ENCODE measurements at places on chromosomes 4 and X.

DNA sequence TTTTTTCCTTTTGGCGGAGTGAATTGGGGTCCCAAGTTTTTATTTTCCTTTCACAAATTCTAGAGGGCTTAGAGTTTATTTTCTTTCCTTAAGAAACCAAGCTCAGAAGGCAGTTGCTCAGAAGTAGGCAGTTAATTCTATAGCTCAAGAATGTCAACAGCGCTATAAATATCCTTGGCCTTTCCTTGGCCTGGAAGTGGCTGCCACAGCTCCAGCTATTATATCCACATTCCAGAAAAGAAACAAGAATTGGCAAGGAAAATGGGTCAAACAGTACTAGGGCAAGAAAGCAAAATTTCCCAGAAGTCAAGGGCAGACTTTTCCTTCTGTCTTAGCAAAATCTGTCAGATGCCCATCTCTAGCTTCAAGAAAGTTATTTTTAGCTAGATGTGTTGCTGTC is 31.0 kb downstream of the SLC10A6 start:
- H3K27ac ChIP-seq, result no peak overlapping the region
- H3K27me3 ChIP-seq, result no peaks in the 10 kb centered on the region
- no peaks in the 10 kb centered on the region for H3K36me3 ChIP-seq
- H3K4me3 ChIP-seq, result no peak overlapping the region

DNA sequence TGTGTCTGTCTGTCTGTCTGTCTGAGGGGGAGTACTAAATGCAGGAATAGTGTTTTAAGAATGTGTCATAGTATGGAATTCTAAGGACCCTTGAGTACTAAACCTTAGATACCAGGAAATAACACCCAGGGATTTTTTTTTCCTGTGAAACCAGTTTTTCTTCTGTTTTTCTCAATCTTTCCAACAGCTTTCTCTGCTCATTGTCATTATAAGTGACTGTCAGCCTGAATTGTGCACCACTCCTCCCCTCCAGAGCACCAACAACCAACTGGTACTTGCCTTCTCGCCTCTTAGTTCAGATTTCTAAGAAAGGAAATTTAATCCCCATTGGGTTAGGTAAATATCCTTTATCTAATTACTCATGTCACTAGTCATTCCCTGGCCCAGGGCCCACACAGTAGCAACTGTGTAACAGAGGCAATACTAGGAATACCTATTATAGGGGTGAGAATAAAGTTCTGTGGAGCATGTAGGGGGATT is 320.6 kb downstream of the ADGRL3 start:
- H3K27ac ChIP-seq, result no peak overlapping the region
- no peak overlapping the region for H3K4me3 ChIP-seq
- no peaks in the 10 kb centered on the region for H3K4me1 ChIP-seq
- no peaks in the 10 kb centered on the region for H3K36me3 ChIP-seq

DNA sequence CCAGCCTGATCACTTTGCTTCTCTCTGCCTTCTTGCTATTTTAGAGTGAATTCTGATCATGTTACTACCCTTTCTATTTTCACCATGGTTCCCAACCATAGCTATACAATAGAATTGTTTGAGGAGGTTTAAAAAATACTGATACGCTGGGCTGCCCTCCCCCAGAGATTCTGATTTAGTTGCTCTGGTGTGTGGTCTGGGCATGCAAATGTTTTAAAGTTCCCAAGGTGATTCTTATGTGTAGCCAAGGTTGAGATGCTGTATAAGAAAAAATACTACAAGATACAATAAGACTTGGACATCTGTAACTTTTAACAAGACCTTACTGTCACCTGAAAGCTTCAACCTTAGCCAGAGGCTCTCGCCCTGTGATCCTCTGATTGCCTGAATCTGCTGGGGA is 22.2 kb upstream of the INTS6L start:
- H3K36me3 ChIP-seq, result no peaks in the 10 kb centered on the region
- no peak for DNase-seq
- H3K27me3 ChIP-seq, result no peaks in the 10 kb centered on the region
- H3K4me1 ChIP-seq, result no peaks in the 10 kb centered on the region
- H3K4me3 ChIP-seq, result no peak overlapping the region

DNA sequence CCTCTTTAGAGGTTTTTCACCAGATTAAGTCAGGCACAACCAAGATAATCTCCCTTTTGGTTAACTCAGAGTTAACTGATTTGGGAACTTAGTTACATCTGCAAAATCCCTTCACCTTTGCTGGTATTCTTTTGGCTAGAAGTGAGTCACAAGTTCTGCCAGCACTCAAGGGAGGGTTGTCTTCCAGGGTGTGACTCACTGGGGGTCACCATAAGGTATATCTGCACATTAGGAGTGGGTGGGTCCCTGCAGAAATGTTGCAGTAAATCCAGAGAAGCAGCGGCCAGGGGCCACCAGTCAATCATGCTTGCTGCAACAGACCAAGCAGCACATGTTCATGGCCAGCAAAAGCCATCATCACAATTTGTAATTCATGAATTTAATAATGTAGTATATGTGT is 59.8 kb upstream of the MAML3 start:
- H3K27me3 ChIP-seq, result peaks cover 20% of the 10 kb centered on the region
- no peak overlapping the region for H3K27ac ChIP-seq
- H3K4me1 ChIP-seq, result peaks cover 7% of the 10 kb centered on the region
- H3K4me3 ChIP-seq, result no peak overlapping the region
- H3K36me3 ChIP-seq, result no peaks in the 10 kb centered on the region

- H3K27ac ChIP-seq, result no peak overlapping the region
- no peaks in the 10 kb centered on the region for H3K27me3 ChIP-seq
- peaks cover 22% of the 10 kb centered on the region for H3K36me3 ChIP-seq
- H3K4me1 ChIP-seq, result peaks cover 16% of the 10 kb centered on the region
- no peak overlapping the region for H3K4me3 ChIP-seq
Observed at GRCh38 chrX:48530736-48531135, 8.8 kb upstream of the TBC1D25 start.

DNA sequence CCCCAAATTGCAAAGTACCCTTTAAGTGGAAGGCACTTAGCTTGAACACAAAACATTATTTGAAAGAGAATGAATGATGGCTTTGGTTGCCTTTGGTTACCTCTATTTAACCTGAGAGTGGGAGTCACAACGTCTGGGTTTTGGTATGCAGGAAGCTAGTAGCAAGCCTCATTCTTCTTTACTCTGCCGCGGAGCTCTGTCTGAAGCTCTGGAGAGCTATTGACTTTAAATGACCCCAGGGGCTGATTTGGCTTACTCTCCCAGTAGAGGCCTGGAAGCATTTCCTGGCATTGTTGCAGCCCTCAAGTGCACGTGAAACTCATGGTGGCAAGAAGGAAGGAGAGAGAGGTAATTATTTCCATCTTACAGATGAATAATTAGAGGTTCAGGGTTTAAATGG is 81.8 kb upstream of the MAGEA4 start:
- no peaks in the 10 kb centered on the region for H3K4me1 ChIP-seq
- no peak overlapping the region for H3K27ac ChIP-seq
- H3K4me3 ChIP-seq, result no peak overlapping the region

GRCh38 chr4:87849612-87850011 is 16.8 kb downstream of the MEPE start:
- no peak overlapping the region for H3K27ac ChIP-seq
- H3K4me3 ChIP-seq, result no peak overlapping the region
- peaks cover 7% of the 10 kb centered on the region for H3K4me1 ChIP-seq
- peaks cover 34% of the 10 kb centered on the region for H3K27me3 ChIP-seq
- no peaks in the 10 kb centered on the region for H3K36me3 ChIP-seq
- no peak for DNase-seq

DNA sequence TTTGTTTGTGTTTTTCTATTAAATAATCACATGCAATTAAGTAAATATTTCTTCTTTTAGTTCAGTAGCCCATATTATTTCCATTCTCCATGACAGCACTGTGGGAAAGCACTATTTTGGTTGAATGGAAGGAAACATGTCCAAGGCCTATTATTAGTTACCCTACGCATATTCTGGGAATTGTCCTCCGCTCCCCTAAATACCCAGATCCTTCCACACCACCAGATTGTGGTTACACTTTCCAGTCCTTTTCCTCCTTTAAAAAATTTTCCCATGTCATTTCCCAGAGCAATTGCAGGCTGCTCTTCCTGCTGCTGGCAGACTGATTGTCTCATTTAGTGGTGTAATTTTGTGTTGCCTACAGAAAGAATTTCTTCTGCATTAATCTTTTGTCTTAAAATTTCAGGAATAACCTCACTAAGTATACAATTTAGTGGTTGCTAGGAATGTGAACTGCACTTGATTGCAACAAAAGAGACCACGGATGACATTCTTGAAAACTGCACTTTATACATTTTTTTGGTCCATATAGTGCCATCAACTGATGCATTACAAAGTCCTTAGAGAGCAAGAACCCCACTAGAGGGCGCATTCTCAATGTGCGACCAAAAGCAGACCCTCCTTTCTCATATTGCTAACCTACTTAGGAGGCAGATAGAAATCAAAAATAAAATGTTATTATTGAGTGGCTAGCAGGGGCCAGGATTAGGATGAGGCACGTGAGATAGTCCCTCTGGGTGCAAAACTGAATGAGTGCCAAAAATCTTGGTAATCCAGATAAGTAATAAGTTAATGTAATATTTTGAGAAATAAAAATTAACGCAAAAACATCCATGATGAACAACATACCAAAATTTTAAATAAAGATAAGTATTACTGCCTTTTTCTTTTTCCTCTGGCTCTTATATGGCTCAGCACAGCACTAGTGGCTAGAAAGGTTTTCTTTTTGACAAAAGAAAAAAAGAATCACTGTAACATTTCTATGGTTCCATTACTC is 98.8 kb upstream of the IQCM start:
- no peak overlapping the region for H3K27ac ChIP-seq
- H3K27me3 ChIP-seq, result no peaks in the 10 kb centered on the region
- no peaks in the 10 kb centered on the region for H3K4me1 ChIP-seq
- no peaks in the 10 kb centered on the region for H3K36me3 ChIP-seq
- H3K4me3 ChIP-seq, result no peak overlapping the region

DNA sequence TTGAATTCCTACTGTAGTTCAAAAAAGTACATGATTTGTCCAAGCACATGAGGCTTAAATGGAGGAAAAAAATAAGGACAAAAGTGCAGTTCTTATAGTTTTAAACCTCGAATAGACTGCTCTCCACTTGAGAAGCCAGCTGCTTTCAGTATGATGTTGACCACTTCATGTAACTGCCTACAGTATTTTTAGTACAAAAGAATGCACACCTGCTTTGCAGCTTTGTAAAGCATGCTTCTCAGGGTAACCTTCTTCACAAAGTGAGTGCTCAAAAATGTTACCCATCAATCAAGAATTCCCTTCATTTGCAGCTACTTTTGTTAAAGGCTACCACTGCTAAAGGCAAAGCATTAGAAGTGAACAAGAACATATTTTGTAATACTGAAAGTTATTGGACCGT is 83.4 kb upstream of the FAM47B start:
- H3K4me3 ChIP-seq, result no peak overlapping the region
- no peak overlapping the region for H3K27ac ChIP-seq
- H3K36me3 ChIP-seq, result no peaks in the 10 kb centered on the region
- no peaks in the 10 kb centered on the region for H3K27me3 ChIP-seq

DNA sequence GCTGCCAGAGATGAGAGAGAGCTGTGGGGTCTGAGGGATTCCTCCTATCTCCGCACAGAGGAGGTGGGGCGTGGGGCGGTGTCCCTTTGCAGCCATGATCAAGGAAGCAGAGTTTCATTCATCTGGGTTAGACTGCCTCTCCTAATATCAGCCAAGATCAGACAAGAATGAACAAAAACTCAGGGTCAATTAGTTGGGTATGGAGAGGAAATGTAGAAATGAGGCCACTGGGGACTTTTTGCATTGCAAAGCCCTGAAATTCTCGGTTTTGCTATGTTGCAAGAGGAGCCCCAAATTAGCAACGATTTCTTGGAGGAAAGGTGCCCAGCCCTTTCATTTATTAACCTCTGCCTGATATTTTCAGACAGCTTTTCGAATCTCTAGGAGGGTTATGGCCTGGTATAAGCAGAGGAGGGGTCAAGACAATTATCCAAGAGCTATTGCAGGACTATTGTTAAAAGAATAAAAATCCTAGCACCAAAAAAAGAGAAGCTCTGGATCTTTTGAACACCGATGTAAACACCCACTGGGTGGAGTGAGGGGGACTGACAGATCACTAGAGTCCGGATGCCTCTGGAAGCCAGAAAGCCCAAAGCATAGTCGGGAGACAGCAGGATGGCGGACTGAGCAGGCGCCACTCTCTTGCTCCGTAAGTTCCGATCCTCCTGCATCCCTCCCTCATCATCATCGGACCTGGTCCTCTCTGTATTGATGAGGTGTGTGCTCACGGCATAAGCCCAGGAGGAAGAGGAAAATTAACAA is 34.4 kb upstream of the ACSL1 start:
- H3K4me1 ChIP-seq, result no peaks in the 10 kb centered on the region
- no peaks in the 10 kb centered on the region for H3K36me3 ChIP-seq
- no peak overlapping the region for H3K4me3 ChIP-seq
- H3K27ac ChIP-seq, result no peak overlapping the region
- H3K27me3 ChIP-seq, result peaks cover 41% of the 10 kb centered on the region

GRCh38 chrX:23731951-23732350 is 11.1 kb downstream of the ACOT9 start:
- peaks cover 21% of the 10 kb centered on the region for H3K36me3 ChIP-seq
- H3K4me3 ChIP-seq, result no peak overlapping the region
- no peaks in the 10 kb centered on the region for H3K27me3 ChIP-seq

GRCh38 chrX:40068048-40068447 is 29.7 kb downstream of the BCOR start:
- DNase-seq, result no peak
- H3K27ac ChIP-seq, result no peak overlapping the region
- peaks cover 29% of the 10 kb centered on the region for H3K36me3 ChIP-seq
- H3K4me3 ChIP-seq, result no peak overlapping the region
- peaks cover 52% of the 10 kb centered on the region for H3K4me1 ChIP-seq

GRCh38 chrX:24260842-24261550 is 52.9 kb downstream of the SUPT20HL2 start:
- no peaks in the 10 kb centered on the region for H3K4me1 ChIP-seq
- H3K36me3 ChIP-seq, result no peaks in the 10 kb centered on the region
- DNase-seq, result no peak
- H3K27me3 ChIP-seq, result no peaks in the 10 kb centered on the region
- no peak overlapping the region for H3K4me3 ChIP-seq

DNA sequence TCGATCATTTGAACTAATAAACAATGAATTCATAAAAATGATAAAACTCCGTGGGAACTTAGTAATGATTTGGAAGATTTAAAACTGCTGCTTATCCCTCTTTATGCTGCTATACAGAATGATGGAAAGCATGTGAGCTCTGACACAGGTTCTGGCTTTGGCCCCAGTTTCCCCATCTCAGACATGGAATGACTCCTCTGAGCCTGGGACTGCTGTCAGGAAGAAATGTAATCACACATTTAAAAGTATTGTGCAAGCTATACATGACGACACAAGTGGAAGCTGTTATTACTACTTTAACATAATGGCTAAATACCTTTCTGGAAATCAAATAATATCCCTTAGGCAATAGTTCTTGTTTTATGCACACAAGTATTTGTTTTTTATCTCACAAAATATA is 161.7 kb downstream of the DCHS2 start:
- H3K36me3 ChIP-seq, result no peaks in the 10 kb centered on the region
- H3K4me3 ChIP-seq, result no peak overlapping the region
- peaks cover 11% of the 10 kb centered on the region for H3K4me1 ChIP-seq
- peaks cover 33% of the 10 kb centered on the region for H3K27me3 ChIP-seq
- no peak overlapping the region for H3K27ac ChIP-seq
- DNase-seq, result no peak

DNA sequence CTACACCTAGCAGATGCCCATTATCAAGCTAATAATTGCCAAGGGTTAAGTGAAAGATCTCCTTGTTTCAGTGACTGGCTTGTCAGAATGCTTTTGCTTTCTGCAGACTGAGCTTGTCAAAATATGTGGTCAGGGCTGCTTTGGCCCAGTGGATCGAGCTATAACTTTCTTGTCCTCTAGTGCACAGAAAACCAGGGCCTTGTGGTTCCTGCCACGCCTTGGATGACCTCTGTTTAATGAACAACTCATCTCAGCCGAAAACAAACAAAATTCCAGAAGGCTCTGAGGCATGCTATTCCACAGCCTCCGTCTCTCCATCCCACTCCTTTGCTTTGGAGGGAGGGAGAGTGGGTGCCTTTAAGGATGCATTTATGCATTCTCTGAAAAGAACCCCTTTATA is 11.3 kb downstream of the EVC start:
- no peak overlapping the region for H3K4me3 ChIP-seq
- peaks cover 9% of the 10 kb centered on the region for H3K27me3 ChIP-seq
- H3K36me3 ChIP-seq, result no peaks in the 10 kb centered on the region
- H3K27ac ChIP-seq, result no peak overlapping the region
- H3K4me1 ChIP-seq, result no peaks in the 10 kb centered on the region

All from central memory CD8-positive, alpha-beta T cell (primary cell).